ENCODE measurements at places on chromosomes 1 and 21. TPM values are rescaled to one million over a fixed set of nuclear protein-coding genes. Genes with fewer than 3 reads are reported as not detected.

DNA sequence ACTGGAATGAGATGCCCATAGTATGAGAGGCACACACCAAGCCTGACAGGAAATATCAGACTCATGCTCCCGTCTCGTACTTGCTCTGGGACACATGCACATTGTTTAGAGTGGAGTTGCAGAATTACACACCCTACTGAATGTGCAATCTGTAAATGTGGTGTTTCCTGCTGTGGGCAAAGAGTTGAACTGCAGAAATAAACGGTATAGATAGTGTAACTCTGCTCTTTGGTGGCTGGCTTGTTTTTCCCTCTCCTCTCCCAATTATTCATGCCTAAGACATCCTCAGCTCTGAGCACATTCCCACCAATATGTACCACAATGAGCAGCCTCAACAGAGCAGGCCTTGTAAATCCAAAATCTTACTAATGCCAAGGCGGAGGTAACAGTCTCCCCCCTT, 90.1 kb upstream of the DIRAS3 start:
- peak; percentile 15 for DNase-seq

DNA sequence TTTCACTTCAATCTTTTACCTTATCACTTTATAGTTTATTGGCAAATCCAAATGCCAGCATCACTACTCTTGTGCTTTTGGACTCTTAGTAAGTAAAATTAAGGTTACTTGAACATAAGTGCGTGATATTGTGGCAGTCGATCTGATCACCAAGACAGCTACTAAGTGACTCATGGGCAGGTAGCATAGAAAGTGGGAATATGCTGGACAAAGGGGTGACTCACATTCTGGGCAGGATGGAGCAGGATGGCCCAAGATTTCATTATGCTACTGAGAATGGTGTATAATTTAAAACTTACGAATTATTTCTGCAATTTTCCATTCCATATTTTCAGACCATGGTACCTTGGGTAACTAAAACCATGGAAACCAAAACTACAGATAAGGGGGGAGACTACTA, 120.2 kb downstream of the ROR1 start:
- DNase-seq: no peak

GRCh38 chr1:53582211-53583020, 123.2 kb downstream of the DMRTB1 start:
- no peak for DNase-seq

- DNase-seq: peak; percentile 24
These were observed 79.8 kb upstream of the CYYR1 start for GRCh38 chr21:26652854-26653253.

GRCh38 chr1:147626739-147627138, 43.6 kb downstream of the ACP6 start:
- DNase-seq: no peak

- DNase-seq: no peak
These were observed 130.0 kb downstream of the EDEM3 start for GRCh38 chr1:184624626-184625025.

Gene CRYAA
- total RNA-seq: not detected

Gene ADAMTSL4
- total RNA-seq: 23.4 TPM

Measured in umbilical cord (tissue), 2 donors.